ENCODE measurements at places on chromosomes 6 and 20.

- DNase-seq = no peak
These were observed 64.7 kb downstream of the BTBD3 start for GRCh38 chr20:11982289-11982954.

- no peak for DNase-seq
These were observed 54.8 kb downstream of the SNX9 start for GRCh38 chr6:157877573-157878438.

DNA sequence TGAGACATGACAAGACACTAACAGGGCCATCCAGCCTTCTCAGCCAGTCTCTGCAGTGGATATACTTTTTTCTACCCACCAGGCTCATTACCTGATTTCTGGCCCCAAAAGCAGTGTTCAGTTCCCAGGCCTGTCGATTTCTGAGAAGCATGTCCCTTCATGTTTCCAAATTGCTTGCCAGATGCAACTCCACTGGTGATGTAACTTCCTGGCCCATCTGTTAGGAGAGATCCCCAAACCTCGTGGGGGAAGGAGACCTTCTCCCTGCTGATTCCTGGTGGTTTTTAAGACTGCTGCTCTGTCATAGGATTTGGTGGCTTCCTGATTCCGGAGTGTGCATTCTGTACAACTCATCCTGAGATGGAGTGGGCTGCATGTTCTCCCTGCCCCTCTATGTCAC lies 31.6 kb upstream of the MRPS10 start:
- peak; percentile 64 for DNase-seq

GRCh38 chr6:45163952-45164766 lies 164.0 kb upstream of the RUNX2 start:
- DNase-seq = peak; percentile 83

- no peak for DNase-seq
These were observed 19.5 kb downstream of the DUSP22 start for GRCh38 chr6:311679-312220.

DNA sequence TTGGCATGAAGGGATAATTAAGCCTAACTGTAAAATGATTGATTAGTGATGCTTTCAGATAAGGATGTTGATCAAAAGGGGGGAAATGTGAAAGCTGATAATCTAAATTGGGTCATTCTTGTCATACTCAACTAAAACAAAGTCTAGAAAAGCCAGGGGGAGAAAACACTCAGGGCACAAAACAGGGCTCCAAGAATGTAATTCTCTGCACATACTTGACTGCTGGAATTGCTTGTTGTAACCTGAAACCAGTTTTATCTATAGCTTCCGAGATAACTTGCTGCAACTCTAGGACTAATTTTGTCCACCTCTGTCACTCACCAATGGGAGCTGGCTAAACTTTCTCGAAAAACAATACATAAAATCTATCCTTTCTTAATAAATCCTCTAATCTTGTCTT lies 310.3 kb downstream of the CLVS2 start:
- no peak for DNase-seq

DNA sequence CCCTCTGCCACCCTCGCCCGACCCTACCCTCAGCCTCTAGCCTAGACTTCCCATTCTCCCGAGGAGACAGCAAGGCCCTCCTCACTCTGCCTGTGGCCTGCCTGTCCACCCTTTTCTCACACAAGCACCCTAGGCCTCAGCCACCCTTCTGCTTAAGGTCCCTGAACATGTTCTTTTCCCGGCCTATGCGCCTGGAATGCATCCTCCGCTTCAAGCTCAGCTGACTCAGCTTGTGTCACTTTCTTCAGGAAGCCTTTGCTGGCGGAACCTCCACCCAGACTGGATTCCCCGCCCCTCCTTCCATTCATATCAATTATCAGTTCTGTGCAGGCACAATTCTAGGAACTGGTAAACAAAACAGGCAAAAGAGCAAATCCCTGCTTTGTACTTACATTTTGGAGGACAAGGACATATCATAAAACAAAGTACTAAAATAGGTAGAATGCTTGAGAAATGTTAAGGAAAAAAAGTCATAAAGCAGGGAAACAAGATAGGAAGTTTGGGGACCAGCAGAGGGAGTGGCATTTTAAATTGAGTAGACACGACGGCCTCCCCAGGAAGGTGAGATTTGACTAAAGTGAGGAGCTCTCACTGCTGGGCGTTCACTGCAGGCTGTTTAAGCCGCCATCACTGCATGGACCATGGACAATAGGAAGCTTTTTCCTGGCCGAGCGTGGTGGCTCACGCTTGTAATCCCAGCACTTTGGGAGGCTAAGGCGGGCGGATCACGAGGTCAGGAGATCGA lies 17.9 kb upstream of the SNHG17 start:
- DNase-seq = no peak

DNA sequence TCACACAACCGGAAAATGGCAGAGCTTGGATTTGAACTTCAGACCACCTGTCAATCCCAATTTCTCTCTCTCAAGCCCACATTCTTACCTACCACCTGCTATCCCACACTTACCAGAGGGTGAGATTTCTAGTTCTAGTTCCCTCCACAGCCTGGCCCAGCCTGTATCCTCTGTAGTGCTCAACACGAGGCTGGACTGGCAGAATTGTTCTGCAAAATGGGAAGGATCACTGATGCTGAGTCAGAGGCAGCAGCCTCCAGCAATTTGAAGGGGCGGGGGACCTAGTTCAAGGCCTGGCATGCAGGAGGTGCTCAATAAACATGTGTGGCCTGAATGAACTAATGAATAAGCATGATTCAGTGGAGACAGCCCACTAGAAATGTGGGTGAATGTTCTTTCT lies 53.6 kb upstream of the TTPAL start:
- peak; percentile 64 for DNase-seq

DNA sequence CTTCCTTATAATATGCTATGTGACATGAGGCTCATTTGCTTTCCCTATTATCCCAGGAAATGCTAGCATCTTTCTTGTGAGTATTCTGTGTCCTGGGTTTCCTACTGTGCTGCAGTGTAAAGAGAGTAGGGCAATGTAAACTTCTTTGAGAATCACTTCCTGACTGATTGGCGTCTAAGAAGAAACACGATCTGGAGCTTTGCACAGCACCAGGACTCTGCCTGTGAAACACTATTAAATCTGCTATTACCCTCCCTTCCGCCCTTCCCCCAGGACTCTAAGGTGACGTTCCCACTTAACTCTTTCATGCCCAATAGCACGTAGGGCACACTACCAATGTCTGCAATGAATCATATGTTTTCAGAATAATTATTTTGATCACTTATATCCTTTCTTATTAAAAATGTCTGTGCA lies 607.3 kb upstream of the CITED2 start:
- DNase-seq = peak; percentile 48

DNA sequence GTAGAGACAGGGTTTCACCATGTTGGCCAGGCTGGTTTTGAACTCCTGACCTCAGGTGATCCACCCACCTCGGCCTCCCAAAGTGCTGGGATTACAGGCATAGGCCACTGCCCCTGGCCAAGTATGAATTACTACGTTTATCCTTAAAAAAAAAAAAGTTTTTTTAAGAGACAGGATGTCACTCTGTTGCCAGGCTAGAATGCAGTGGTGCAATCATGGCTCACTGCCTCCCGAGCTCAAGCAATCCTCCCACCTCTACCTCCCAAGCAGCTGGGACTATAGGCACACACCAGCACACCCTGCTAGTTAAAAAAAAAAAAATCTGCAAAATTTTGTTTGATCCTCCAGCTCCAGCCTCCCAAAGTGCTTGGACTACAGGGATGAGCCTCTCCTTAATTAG lies 23.1 kb downstream of the IYD start:
- no peak for DNase-seq

- DNase-seq = no peak
These were observed 14.1 kb downstream of the REM1 start for GRCh38 chr20:31489152-31489551.

GRCh38 chr6:167892835-167893815 lies 66.4 kb downstream of the AFDN start:
- DNase-seq = peak; percentile 75

DNA sequence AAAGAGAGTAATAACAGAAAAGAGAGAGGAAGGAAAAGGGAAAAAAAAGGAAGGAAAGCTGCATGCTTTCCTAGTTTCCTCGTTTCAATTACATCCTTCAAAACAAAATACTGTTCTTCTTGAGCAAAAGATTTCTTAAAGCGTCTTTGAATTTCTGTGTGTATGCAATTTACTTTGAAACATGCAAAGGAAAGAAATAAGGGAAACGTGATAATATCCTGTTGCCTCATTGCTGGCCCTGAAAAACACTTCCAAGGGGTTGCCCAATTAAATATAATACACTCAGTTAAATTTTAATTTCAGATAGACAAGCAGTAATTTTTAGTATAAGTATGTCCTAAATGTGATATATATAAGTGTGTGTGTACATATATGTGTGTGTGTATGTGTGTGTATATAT lies 51.2 kb upstream of the TPD52L1 start:
- no peak for DNase-seq

DNA sequence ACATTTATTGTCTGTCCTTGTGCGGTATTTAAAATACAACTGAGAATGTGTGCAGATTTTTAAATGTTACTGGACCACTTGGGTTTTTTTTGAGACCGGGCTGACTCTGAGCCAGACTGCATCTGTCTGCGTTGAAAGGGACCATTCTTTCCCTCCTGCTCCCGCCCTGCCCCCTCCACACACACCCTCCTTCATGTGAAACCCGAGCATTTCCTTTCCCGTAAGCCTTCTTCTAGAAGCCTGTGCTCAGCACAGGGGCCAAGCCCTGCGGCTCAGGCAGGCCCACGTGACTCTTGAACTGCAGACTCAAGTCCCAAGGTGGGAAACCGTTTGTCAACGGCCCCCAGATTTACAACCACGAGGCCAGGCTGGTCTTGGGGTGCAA lies 82.7 kb upstream of the FOXC1 start:
- DNase-seq = peak; percentile 5

DNA sequence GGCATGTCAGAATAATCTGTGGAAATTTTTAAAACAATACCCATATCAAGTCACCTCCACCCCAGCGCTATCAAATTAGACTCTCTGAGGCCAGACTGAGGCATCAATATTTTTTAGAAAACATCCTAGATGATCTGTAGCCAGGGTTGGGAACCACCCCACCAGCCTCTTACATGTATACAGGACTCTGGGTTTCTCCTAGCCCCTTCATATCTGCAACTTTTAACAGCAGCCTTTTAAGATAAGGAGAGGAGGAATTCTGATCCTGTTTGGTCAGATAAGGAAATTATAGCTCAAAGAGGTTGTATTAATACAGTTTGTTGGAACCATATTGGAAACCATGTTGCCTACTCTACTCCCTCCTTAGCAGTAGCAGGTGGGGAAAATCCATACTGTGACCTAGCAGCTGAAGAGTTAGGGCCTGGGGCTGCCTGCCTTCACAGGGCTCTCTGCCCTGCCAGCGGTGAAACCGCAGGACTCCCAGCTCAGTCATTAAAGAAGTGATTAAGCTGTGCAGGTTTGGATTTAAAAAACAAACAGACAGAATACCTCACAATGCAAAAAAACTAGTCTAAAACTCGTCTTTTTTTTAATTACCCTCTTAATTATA lies 30.0 kb downstream of the BRPF3 start:
- peak; percentile 25 for DNase-seq

GRCh38 chr6:15763837-15764236 lies 101.0 kb upstream of the DTNBP1 start:
- no peak for DNase-seq

- no peak for DNase-seq
These were observed 28.2 kb downstream of the POPDC3 start for GRCh38 chr6:105151644-105152043.

- peak; percentile 38 for DNase-seq
These were observed at the start of gene HLA-DPB1 for GRCh38 chr6:33075568-33076405. TSS of gene HLA-DPB1 (plus strand) at chr6:33075990. CDS start at chr6:33076042, 52 bp downstream.

GRCh38 chr6:125812394-125813292 lies 21.9 kb downstream of the NCOA7 start:
- peak; percentile 75 for DNase-seq

DNA sequence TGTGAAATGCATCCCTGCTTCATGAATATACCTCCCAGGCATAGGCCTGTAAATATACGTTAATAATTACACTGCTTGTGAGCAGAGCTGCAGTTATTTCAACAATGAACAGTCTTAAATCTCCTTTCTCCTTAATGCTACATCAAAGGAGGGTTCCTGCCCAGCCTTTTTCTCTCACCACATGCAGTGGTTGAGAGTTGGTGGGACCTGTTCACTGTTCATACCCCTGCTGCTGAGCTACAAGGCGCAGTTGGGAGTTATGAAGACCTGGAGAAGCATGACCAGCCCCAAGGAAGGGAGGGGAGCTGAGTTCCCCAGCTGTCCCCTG lies 111.9 kb upstream of the FOXQ1 start:
- DNase-seq = no peak

All from foreskin keratinocyte (primary cell).